ENCODE measurements at places on chromosomes 7 and 10.

DNA sequence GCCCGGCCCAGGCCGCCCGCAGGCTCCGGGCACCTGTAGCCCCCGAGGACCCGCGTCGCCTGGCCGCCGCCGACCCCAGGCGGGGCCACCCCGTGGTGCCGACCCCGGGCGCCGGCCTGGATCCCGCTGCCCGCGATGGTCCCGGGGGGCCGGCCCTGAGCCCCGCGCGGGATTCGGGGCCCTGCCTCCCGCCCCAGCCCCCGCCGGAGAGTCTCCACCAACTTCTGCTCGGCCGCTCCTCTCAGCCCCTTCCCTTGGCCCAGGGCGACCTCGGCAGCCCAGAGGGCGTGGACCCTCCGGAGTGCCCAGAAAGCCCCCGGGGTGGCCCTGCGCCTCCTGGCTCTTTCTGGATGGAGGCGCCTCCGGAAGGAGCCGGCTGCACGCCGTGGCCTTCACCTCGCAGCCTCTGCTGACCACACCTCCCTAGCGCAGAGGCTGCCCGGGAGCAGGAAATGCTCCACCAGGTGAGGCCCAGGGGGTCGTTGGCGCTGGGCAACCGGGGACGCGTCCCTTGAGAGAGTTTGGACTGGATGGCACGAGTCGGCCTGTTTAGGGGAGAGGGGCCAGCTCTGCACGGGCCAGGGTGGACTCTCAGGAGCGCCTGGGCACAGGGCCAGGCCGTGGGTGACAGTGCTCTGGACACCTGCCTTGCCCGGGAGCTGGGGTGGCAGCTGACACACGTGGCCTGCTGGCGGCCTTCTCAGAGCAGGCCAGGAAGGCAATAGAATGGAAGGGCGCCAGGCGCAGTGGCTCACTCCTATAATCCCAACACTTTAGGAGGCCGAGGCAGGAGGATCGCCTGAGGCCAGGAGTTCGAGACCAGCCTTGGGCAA lies 529 bp downstream of the ZNF853 start:
- H3K36me3 ChIP-seq: peaks cover 1% of the 10 kb centered on the region
- peak overlapping the region; percentile 39 for H3K27ac ChIP-seq
- peak overlapping the region; percentile 43 for H3K4me3 ChIP-seq

GRCh38 chr10:43809211-43809930 lies 160.7 kb upstream of the ZNF32 start:
- H3K27ac ChIP-seq: no peak overlapping the region
- no peak overlapping the region for H3K4me3 ChIP-seq
- H3K4me1 ChIP-seq: peaks cover 3% of the 10 kb centered on the region
- H3K36me3 ChIP-seq: no peaks in the 10 kb centered on the region
- no peaks in the 10 kb centered on the region for H3K27me3 ChIP-seq

DNA sequence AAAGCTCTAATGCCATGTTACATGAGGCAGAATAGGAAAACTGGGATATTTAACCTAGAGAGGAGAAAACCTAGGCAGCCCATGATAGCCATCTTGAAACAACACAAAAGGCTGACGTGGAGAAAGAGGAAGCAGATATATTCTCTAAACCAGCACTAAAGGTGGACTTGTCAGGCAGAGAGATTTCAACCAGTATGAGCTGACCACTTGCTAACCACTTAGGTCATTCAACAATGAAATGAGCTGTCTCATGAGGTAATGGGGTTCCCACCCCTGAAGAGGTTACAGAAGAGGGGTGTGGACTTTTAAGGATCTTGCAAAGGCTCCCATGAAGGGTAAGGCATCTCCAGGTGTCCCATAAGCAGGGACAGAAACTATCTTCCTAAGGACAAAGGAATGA lies 26.8 kb upstream of the EGR2 start:
- no peak overlapping the region for H3K4me3 ChIP-seq
- no peaks in the 10 kb centered on the region for H3K4me1 ChIP-seq
- H3K27ac ChIP-seq: no peak overlapping the region
- no peak for DNase-seq
- H3K36me3 ChIP-seq: no peaks in the 10 kb centered on the region

- H3K27ac ChIP-seq: no peak overlapping the region
- H3K36me3 ChIP-seq: no peaks in the 10 kb centered on the region
- DNase-seq: no peak
- no peaks in the 10 kb centered on the region for H3K27me3 ChIP-seq
- H3K4me1 ChIP-seq: no peaks in the 10 kb centered on the region
These were observed 8.7 kb upstream of the SAMD9L start for GRCh38 chr7:93156884-93157283.

GRCh38 chr10:132946806-132947546 lies 4.6 kb upstream of the CFAP46 start:
- peaks cover 13% of the 10 kb centered on the region for H3K4me1 ChIP-seq
- no peak overlapping the region for H3K4me3 ChIP-seq
- no peak overlapping the region for H3K27ac ChIP-seq
- no peak for DNase-seq
- H3K36me3 ChIP-seq: no peaks in the 10 kb centered on the region
- H3K27me3 ChIP-seq: peaks cover 2% of the 10 kb centered on the region
